ENCODE measurements at places on chromosomes 12 and 14.

GRCh38 chr12:94538318-94538717 is 78.7 kb upstream of the CEP83 start:
- no peak for DNase-seq

GRCh38 chr12:155646-156045 is 58.3 kb downstream of the SLC6A12 start:
- no peak for DNase-seq

DNA sequence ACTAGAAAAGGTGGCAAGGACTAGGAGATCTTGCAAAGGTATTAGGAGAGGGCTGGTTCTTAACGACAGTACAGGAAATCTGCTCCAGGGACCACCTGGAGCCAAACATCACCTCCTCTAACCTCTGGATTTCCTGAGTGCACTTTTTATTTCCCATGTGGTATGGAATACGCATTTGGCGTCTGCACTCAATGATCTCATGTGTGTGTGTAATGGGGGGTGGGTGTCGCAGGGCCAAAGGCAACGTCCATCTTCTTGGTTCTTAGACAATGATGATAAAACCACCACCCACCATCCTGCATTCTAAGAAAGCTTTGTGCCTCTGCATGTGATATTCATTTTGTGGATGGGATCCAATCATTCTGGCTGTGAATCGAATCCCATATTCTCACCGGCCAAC is 68.8 kb downstream of the CLMN start:
- DNase-seq: no peak

- no peak for DNase-seq
Measured at GRCh38 chr12:121797937-121798786, 4.7 kb upstream of the RHOF start.

DNA sequence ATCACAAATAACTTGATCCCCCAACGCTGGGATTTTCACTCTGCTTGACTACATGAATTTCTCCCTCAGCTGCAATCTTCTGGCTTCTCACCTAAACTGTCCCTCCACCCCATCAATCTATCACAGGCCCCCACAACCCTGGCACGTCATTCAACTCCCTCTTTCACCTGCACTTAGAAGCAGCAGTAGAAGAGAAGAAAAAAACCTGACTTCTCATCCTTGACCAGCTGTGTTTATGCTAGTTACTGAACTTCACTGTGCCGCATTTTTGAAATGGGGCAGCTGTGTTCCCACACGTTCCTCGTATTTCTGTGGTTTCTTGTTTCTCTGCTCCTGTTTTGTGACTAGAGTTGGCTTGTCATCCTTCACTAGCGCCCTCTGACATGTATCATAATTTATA is 35.0 kb downstream of the ITPR2 start:
- DNase-seq: no peak

DNA sequence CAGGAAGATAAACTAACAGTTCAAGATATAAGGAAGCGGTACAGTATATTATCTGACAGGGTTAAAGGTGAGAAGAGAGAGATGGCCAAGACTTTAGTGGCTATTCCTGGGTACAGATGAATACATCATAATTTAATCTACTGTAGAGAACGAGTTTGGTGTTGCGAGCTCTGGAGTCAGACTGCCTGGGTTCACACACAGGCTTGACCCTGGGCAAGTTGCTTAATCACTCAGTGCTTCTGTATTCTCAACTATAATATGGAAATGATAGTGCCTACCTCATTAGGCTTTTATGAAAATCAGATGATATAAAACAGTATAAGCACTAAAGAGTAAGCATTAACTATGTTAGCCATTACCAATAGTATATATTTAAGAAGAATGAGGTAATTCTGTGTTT is 3.5 kb downstream of the PPM1H start:
- DNase-seq: no peak

DNA sequence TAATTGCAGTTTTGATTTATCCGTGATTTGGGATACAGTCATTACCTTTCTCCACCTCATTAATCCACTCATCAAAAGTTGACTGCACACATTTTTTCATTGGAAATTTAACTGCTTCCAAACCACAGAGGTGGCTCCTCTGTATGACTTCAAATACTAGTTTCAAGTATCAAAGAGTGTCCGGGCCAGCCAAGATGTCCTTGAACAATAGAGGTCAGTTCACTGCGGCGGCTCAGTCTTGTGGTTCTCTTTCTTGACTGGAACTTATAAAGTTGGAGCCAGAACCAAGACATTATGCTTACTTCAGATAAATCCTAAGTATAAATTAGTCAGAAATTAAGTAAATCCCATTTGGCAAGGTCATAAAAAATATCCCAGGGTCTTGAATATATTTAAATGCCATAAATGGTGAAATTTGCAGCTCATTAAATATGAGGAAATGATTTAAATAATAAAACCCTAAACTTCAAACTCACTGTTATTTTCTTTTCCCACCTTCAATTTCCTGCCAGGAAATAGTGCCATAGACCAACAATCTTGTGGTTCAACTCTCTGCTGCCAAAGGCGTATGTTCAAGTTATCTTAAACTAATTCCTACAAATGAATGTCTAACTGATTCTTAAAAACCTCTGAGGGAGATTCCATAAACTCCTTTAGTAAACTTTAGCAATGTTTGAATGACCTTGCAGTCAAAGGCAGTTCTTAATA is 360.8 kb downstream of the AEBP2 start:
- DNase-seq: no peak

GRCh38 chr12:94026596-94026995 is 121.8 kb upstream of the PLXNC1 start:
- DNase-seq: no peak

- no peak for DNase-seq
Measured at GRCh38 chr12:48965298-48965838, 6.2 kb downstream of the WNT10B start.

- DNase-seq: peak; percentile 55
Measured at GRCh38 chr12:40566271-40566670, 126.0 kb upstream of the CNTN1 start.
